ENCODE measurements at places on chromosomes 7 and 10.
A peak's percentile ranks its signal among the peaks of the same experiment; 100 is the strongest.

- DNase-seq = no peak
Observed at GRCh38 chr10:88216976-88217375, 353.6 kb downstream of the PTEN start.

GRCh38 chr7:27263781-27264180 is 21.2 kb downstream of the EVX1 start:
- DNase-seq = no peak

GRCh38 chr7:120806669-120807068 is 51.3 kb downstream of the TSPAN12 start:
- peak; percentile 27 for DNase-seq

- DNase-seq = no peak
Observed at GRCh38 chr7:145928937-145929336, 187.7 kb upstream of the CNTNAP2 start.

- DNase-seq = no peak
Observed at GRCh38 chr10:8919280-8919679, 864.8 kb downstream of the GATA3 start.

DNA sequence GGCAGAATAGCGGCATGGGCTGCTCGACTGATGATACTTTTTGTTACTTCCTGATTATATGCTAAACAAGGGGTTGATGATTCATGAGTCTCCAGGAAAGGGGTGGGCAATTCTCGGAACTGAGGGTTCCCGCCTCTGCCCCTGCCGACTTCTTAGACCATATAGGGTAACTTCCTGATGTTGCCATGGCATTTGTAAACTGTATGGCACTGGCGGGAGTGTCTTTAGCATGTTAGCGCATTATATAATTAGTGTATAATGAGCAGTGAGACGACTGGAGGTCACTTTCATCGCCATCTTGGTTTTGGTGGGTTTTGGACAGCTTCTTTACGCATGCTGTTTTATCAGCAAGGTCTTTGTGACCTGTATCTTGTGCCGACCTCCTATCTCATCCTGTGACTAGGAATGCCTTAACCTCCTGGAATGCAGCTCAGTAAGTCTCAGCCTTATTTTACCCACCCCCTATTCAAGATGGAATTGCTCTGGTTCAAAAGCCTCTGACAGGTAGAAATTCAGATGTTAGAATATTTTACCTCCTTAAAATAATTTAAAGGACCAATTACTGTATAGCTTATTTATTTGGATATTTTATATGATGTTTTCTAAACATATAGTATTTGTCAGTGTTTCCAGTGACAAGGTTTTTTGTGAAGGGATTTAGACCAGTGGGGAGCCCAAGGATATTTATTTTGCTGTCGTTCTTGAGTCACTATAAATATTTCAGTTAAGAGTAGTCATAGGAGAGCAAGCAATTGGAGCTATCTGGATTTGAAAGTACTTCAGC is 90.1 kb upstream of the PIK3CG start:
- DNase-seq = no peak

- no peak for DNase-seq
Observed at GRCh38 chr7:135856356-135857144, 107.9 kb upstream of the FAM180A start.

DNA sequence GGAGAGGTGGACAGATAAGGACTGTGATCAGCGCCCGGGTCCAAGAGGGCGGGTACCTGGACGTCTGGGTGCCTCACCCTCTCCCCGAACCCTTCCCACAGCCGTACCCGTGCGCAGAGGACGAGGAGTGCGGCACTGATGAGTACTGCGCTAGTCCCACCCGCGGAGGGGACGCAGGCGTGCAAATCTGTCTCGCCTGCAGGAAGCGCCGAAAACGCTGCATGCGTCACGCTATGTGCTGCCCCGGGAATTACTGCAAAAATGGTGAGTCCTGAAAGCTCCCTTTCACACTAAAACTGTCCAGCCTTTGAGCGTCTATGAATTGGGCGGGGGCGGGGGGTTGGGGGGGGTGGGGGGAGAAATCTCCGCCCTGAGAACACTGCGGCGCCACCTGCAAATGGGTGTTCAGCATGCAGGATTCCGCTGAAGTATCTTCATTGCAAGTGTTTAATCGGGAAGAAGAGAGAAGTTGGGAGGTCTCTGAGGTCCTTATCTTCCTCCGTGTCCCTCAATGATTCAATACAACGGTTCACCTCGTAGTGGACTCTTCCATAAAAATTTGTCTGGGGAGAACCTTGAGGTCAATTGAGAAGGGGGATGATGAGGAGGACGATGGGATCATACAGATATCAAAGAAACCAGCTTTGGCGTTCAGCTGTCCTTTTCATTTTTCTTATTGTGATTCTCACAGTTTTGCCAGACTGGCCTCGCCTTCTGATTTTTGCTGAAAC is 906 bp downstream of the DKK1 start:
- no peak for DNase-seq

DNA sequence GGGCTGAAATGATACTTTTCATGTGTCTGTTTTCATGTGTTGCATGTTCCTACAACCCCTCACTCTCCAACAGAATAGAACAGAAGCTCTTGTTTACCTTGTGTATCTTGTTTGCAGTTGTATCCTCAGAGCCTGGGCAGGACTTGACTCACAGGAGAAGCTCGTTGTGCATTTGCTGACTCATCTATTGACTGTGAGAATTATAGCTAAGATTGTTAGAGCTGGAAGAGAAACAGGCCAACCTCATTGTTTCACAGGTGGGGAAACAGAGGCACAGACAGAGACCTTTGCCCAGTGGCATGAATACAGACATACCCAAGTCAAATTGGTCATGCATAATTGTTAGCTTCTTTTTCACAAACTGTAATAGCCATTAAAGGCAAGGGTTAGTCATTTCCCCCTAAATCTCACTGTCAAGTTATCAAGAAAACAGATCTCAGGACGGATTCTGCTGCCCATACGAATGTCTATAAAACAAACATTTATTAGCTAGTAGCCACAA is 4.6 kb upstream of the TSPAN15 start:
- no peak for DNase-seq

- no peak for DNase-seq
Observed at GRCh38 chr7:57354679-57355338, 95.2 kb upstream of the ZNF716 start.

GRCh38 chr10:97531401-97531986 is 32.8 kb downstream of the UBTD1 start:
- DNase-seq = no peak

GRCh38 chr7:85030893-85031292 is 156.0 kb downstream of the SEMA3D start:
- no peak for DNase-seq

DNA sequence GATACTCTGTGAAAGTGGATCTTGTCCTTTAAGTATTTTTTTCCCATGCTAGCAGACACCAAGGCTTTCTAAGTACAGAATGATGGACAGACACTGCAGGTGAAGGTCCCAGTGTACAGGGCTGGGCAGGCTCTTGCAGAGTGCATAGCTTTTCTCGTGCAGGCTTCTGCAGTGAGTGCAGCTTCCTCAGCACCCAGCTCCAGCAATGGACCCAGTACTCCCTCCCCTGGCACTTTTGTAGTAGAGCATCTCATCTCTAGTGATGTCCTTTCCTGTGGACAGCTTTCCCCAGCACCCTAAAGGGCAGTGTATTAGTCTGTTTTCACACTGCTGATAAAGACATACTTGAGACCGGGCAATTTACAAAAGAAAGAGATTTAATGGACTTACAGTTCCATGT is 104.3 kb downstream of the CUL2 start:
- DNase-seq = no peak

DNA sequence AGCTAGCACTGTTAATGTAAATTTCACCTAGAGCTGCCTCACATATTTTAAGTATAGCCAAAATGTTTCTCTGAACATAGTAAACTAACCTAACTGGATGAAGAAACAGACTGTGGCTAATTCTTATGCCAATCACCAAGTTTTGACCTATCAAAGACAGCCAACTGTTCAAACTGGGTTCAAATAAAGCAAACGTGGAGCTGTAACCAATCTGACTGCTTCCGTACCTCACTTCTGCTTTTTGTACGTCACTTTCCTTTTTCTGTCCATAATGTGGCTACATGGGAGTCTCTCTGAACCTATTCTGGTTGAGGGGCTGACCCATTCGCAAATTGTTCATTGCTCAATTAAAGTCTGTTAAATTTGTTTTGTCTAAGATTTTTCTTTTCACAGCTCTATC is 66.3 kb upstream of the ETV1 start:
- DNase-seq = no peak

DNA sequence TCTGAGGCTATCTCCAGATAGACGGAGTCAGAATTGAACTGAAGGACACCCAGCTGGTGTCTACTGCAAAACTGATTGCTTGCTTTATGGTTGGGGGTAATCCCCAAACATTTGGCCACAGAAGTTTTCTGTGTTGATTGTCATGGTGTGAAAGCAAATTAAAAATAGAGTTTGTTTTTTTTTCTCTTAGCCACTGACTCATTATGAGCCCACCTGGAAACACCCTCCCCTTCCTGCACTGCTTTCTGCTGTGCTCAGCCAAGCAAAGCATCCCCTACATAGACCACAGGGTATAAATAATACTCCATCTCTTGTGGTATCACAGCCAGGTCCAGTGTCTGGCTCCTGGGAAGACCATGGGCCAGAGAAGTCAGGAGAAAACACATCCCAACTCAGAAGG is 6.5 kb upstream of the VWC2 start:
- peak; percentile 72 for DNase-seq

DNA sequence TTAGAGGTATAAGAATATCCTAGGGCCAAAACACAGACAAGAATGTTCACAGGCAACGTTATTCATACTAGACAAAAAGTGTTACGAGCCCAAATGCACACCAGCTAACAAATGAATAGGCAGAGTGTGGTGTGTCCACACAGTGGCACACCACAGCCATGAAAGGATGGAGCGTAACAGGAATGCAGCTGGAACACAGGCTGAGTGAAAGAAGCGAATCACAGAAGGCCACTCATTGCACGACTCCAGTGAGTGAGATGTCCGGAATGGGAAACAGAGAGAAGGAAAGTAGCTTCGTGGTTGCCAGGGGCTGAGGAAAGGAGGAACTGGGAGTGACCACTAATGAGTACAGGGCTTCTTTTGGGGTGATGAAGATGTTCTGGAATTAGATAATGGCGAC is 198.8 kb downstream of the TNS3 start:
- DNase-seq = no peak

- DNase-seq = no peak
Observed at GRCh38 chr7:97298561-97298960, 181.1 kb downstream of the SDHAF3 start.

DNA sequence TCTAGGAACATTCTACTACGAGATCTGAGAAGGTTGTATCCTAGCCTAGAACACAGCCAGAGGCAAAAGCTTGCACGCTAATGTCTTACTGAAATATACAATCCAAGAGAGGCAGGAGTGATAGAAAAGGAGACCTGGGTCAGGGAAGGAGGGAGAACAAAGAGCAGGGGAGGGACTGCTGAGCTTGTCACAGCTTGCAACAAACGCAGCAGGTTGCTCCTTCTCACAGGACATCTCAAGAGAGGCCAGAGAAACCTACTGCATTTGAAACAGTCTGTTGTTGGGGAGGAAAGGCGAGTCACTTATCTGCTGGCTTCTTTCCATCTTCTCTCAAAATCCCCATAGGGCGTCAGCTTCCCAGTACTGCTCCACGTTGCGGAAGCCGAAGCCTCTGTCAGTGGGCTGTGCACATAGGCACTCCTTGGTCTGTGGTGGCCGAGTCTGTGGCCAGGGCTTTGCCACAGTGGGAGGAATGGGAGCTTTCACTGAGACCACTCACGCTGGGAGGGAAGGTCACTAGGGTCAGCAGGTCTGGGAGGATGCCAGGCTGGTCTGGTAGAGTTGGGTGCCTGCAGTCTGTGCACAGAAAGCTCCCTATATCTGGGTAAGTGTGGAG is 25.8 kb upstream of the GPNMB start:
- no peak for DNase-seq

DNA sequence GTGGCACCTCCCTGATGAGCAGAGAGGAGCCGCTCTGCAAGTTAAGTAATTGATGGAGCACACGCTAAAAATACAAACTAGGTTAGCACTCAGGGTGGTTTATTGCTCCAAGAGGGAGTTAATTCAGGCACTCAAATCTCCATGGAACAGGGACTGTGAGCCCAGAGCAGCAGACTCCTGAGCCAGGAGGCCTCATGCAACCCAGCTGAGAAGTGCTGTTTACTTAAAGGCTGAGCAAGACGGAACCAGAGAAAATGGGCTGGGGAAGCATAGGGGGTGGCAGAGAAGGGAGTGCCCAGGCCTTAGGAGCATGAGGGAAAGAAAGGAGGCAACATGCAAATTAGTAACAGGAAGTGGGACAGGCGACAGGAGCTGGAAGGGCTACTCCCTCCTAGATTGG is 174.1 kb downstream of the KCNMA1 start:
- no peak for DNase-seq

DNA sequence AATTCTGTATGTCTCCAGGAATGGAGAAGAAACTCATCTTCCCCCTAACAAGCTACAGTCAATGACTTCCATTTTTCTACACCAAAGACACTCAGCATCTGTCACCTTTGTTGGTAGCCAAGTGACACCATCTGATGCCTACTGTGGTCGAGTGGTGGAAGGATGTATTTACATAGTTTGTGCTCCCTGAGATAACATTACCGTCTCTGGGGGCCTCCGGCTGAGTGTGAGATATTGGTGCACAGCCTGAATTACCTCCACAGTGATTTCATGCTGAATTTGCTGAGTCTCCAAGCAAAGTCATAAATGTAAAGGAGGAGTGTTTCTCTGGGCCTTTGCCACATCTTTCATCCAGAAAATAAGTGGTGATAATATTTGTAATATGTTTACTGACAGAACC is 114.0 kb downstream of the GRID1 start:
- no peak for DNase-seq

- DNase-seq = no peak
Observed at GRCh38 chr7:158650821-158651225, 53.8 kb downstream of the NCAPG2 start.

GRCh38 chr7:123190109-123190831 is 9.5 kb downstream of the SLC13A1 start:
- peak; percentile 23 for DNase-seq

GRCh38 chr10:85043207-85043606 is 714.8 kb downstream of the CCSER2 start:
- no peak for DNase-seq

DNA sequence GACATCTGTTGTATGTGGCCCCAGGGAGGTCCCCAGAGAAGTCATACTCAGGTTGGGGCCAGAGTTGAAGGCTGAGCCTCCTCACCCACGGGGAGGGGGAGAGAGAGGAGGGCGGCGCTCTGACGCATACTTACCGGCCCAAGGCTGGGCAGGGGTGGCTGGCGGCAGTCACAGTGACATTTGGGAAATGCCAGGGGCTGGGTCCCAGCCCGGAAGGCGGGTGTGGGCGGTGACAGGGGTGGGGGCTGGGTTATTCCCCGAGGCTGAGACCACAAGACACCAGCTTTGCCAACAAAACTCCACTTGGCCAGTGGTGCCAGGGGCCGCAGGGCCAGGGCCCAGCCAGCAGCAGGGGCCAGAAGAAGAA is 41.1 kb downstream of the RASGEF1A start:
- DNase-seq = no peak

GRCh38 chr7:47326220-47326619 is 255.7 kb downstream of the TNS3 start:
- no peak for DNase-seq
